ENCODE measurements at places on chromosomes 2 and 18. TPM values are rescaled to one million over a fixed set of nuclear protein-coding genes. Genes with fewer than 3 reads are reported as not detected.

STK16 gene
- total RNA-seq = 6.3 TPM

ZNF638 gene
- 187 TPM for total RNA-seq

MATN3 gene
- 0.52 TPM for total RNA-seq

LYG1 gene
- total RNA-seq = 0.52 TPM

MROH2A gene
- not detected for total RNA-seq

POTEJ gene
- total RNA-seq = not detected

NCKAP1 gene
- total RNA-seq = 83.0 TPM

TNFAIP6 gene
- 13.0 TPM for total RNA-seq

CRYGC gene
- not detected for total RNA-seq

MC5R gene
- total RNA-seq = 1.6 TPM

UGT1A9 gene
- not detected for total RNA-seq

ESPNL gene
- 1.6 TPM for total RNA-seq

TYMS gene
- 15.7 TPM for total RNA-seq

TEKT4 gene
- total RNA-seq = under 0.01 TPM
